ENCODE measurements at places on chromosomes 2 and 18. TPM values are rescaled to one million over a fixed set of nuclear protein-coding genes. Genes with fewer than 3 reads are reported as not detected.

DNA sequence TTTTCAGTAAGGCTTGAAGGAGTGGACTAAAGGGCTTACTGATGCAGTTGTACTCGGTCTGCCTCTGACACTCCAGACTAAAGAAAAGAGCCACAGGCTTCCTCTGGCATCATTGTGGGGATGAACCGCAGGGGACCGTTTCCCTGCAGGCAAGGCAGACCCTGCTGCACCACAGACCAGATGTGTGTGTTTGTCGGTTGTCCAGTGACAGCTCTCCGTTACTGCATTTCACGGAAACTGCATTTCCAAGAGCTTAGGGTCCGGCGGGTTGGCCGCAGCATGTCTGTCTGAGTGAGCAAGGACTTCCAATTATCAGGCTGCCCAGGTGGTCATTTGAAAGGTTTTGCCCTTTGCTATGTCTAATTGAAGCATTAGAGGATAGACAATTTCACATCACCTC, 98.1 kb downstream of the FAM210A start:
- peaks cover 5% of the 10 kb centered on the region for H3K4me1 ChIP-seq
- H3K27me3 ChIP-seq: no peaks in the 10 kb centered on the region

The BCS1L gene
- 31.7 TPM for total RNA-seq

The ALPG gene
- not detected for total RNA-seq

The ADRA2B gene
- total RNA-seq: 0.78 TPM

The SERPINB13 gene
- total RNA-seq: not detected

DNA sequence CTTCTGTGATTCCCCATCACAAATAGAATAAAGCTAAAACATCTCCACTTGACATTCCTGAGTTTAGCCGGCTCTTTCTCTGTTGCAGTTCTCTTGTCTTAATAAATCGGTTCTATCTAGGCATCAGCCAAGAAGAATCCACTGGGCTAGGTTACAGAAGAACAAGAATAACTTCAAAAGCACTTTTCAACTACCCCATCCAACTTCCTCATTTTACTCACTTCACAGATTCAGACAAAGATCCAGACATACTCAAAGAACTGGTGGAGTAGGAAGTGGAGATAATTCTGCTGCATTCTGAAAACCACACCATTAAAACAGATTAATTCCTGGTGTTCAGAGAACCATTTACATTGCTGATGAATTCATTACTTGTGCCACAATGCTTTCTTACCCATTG, 9.6 kb upstream of the ALPK2 start:
- peaks cover 9% of the 10 kb centered on the region for H3K4me1 ChIP-seq
- DNase-seq: no peak
- no peaks in the 10 kb centered on the region for H3K27me3 ChIP-seq
- no peak overlapping the region for H3K4me3 ChIP-seq
- H3K27ac ChIP-seq: no peak overlapping the region
- H3K36me3 ChIP-seq: no peaks in the 10 kb centered on the region

DNA sequence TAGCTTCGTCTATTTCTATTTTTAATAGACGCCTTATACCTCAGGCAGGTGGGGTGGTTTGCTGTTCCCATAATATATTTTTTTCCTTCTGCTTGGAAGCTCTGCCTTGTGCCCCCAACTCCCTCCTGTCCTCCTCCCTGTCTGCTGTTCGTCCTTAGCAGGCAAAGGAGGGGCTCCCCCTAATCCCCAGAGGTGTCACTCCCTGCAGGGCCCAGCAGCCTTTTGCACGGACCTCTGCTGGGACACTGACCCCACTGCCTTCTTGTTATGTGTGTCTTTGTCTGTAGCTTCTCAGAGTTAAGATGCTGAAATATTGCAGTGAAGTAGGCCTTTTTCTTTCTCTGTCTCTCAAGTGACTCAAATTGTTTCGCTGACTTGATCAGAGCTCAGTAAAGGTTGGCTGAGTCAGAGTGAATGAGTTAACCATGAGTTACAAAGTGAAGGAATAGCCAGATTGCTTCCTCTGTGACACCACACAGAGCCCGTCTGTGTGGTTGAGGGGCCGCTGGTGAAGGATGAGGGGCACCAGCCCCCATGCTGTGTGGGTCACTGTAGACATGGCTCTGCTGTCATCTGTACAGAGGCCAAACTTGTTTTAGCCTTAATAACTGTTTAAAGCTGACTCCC, 47.7 kb downstream of the PRKCE start:
- no peaks in the 10 kb centered on the region for H3K36me3 ChIP-seq
- H3K27ac ChIP-seq: no peak overlapping the region
- H3K4me3 ChIP-seq: no peak overlapping the region
- H3K4me1 ChIP-seq: no peaks in the 10 kb centered on the region
- no peaks in the 10 kb centered on the region for H3K27me3 ChIP-seq

GRCh38 chr18:10401930-10402329, 52.5 kb upstream of the APCDD1 start:
- no peaks in the 10 kb centered on the region for H3K27me3 ChIP-seq
- H3K27ac ChIP-seq: no peak overlapping the region
- no peak for DNase-seq
- H3K4me1 ChIP-seq: no peaks in the 10 kb centered on the region
- H3K4me3 ChIP-seq: no peak overlapping the region

GRCh38 chr18:3966246-3966641, 488.9 kb downstream of the DLGAP1 start:
- no peaks in the 10 kb centered on the region for H3K36me3 ChIP-seq
- H3K27ac ChIP-seq: no peak overlapping the region
- DNase-seq: no peak
- no peaks in the 10 kb centered on the region for H3K27me3 ChIP-seq
- H3K4me3 ChIP-seq: no peak overlapping the region

- no peak for DNase-seq
- no peak overlapping the region for H3K4me3 ChIP-seq
- no peaks in the 10 kb centered on the region for H3K36me3 ChIP-seq
- no peaks in the 10 kb centered on the region for H3K27me3 ChIP-seq
- H3K4me1 ChIP-seq: no peaks in the 10 kb centered on the region
Measured at GRCh38 chr2:172270278-172271079, 156.9 kb upstream of the ITGA6 start.

- no peaks in the 10 kb centered on the region for H3K27me3 ChIP-seq
- no peak for DNase-seq
- H3K4me1 ChIP-seq: no peaks in the 10 kb centered on the region
Measured at GRCh38 chr2:88239781-88240180, 69.6 kb downstream of the THNSL2 start.

DNA sequence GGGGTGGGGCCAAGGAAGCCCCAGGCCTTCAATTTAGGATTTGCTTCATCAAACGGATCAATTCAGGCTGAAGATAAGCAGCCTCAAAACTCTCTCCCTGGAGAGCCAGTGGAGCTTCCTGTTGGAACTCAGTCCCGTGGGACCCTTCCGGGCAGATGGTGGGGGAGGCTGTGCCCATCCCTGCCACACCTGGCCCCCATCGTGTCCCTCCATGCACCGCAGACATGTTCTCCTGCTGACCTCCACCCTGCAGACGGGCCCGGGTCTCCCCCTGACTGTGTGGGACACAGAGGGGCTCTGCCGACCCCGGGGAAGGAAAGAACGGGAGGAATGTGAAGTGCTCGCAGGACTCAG, 144.2 kb downstream of the TPO start:
- peaks cover 21% of the 10 kb centered on the region for H3K36me3 ChIP-seq
- H3K4me1 ChIP-seq: no peaks in the 10 kb centered on the region
- no peak overlapping the region for H3K4me3 ChIP-seq
- no peak overlapping the region for H3K27ac ChIP-seq
- DNase-seq: no peak

DNA sequence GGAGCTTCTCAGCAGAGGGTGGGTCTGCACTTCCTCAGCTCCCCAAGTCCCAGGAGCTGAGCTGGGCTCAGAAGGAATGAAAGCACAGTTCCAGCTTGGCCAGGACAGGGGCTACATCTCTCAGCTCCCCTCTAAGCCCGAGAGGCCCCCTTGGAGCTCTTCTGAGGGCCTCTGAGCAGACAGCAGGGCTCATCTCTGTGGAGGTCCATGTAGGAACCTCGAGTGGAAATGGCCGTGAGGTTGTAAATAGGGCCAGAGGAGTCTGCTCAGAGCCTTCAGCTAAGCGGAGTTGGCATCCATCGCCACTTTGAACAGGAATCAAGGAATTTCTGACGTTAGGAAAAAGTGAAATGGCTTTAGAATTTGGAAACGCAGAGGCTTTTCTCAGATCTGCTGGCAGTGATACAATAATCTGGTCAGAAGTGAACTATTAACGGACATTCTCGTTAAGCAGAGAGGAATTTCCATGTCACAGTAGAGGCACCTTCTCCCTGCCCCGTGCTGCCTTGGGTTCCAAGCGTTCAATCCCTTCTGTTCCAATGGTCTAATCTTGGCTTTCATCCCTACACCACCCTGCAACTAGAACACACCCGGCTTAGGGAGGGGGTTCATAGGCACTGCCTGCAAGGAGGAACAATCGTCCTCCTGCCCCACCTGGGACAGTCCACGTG, 213.9 kb downstream of the NDUFA10 start:
- no peaks in the 10 kb centered on the region for H3K27me3 ChIP-seq
- no peak overlapping the region for H3K4me3 ChIP-seq
- H3K4me1 ChIP-seq: peaks cover 17% of the 10 kb centered on the region

DNA sequence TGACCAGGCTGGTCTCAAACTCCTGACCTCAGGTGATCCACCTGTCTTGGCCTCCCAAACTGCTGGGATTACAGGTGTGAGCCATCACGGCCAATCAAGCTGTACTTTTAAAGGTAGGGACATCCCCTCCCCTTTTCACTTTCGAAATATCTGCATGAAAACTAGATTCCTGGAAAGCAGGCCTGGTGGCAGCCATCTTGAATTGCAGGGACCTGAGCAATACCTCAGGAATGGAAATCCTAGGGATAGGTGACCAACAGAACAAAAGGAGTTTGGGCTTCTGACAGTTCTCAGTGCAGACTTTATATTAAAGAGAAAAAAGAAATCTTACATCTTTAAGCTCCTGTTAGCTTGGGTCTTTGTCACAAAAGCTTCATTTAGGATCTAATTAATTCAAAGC, 62.6 kb downstream of the KLF7 start:
- no peaks in the 10 kb centered on the region for H3K27me3 ChIP-seq
- H3K27ac ChIP-seq: no peak overlapping the region
- no peak overlapping the region for H3K4me3 ChIP-seq
- no peaks in the 10 kb centered on the region for H3K4me1 ChIP-seq
- DNase-seq: no peak

- H3K36me3 ChIP-seq: no peaks in the 10 kb centered on the region
Measured at GRCh38 chr2:74179063-74179865, 585 bp upstream of the MOB1A start.

GRCh38 chr2:9297156-9297555, 90.5 kb downstream of the ASAP2 start:
- H3K4me1 ChIP-seq: peaks cover 33% of the 10 kb centered on the region
- no peaks in the 10 kb centered on the region for H3K36me3 ChIP-seq
- H3K4me3 ChIP-seq: no peak overlapping the region
- no peak overlapping the region for H3K27ac ChIP-seq

GRCh38 chr2:23122681-23123215, 262.2 kb upstream of the KLHL29 start:
- H3K4me3 ChIP-seq: no peak overlapping the region
- no peak for DNase-seq
- no peak overlapping the region for H3K27ac ChIP-seq
- no peaks in the 10 kb centered on the region for H3K4me1 ChIP-seq
- no peaks in the 10 kb centered on the region for H3K36me3 ChIP-seq

- no peaks in the 10 kb centered on the region for H3K36me3 ChIP-seq
- no peak overlapping the region for H3K27ac ChIP-seq
- H3K4me1 ChIP-seq: peaks cover 18% of the 10 kb centered on the region
- H3K4me3 ChIP-seq: no peak overlapping the region
- DNase-seq: no peak
- no peaks in the 10 kb centered on the region for H3K27me3 ChIP-seq
Measured at GRCh38 chr2:105802587-105802986, 57.9 kb downstream of the NCK2 start.

DNA sequence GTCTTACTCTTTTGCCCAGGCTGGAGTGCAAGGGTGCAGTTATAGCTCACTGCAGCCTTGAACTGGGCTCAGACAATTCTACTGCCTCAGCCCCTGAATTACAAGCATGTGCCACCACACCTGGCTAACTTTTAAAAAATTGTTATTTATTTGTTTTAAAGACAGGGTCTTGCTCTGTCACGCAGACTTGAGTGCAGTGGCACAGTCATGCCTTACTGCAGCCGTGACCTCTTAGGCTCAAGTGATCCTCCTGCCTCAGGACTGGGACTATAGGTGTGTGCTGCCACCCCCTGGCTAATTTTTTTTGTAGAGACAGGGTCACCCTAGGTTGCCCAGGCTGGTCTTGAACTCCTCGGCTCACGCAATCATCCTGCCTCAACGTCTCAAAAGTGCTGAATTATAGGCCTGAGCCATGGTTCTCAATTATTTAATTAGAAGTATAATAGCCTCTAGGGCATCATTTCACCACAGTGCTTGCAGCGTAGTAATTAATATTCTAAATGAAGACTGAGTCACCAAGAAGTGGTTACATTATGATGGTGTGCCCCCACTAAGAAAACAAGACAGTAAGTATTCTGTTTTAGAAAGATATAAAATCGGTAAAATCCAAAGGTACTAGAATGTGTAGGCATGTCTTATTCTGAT, 69.6 kb downstream of the EML4 start:
- no peak overlapping the region for H3K27ac ChIP-seq
- H3K4me1 ChIP-seq: peaks cover 4% of the 10 kb centered on the region
- H3K27me3 ChIP-seq: no peaks in the 10 kb centered on the region
- peak; percentile 76 for DNase-seq
- H3K4me3 ChIP-seq: no peak overlapping the region
- no peaks in the 10 kb centered on the region for H3K36me3 ChIP-seq

The TMEM169 gene
- 3.1 TPM for total RNA-seq

- H3K4me1 ChIP-seq: peaks cover 16% of the 10 kb centered on the region
- H3K4me3 ChIP-seq: no peak overlapping the region
- no peak for DNase-seq
- H3K36me3 ChIP-seq: peaks cover 6% of the 10 kb centered on the region
- no peaks in the 10 kb centered on the region for H3K27me3 ChIP-seq
Measured at GRCh38 chr2:9403924-9404323, 19.4 kb downstream of the ITGB1BP1 start.

The LYG2 gene
- total RNA-seq: not detected

The REEP1 gene
- 2.5 TPM for total RNA-seq

Measured in thyroid gland (tissue), 4 donors.